Activated CD4-positive, alpha-beta T cell treated with anti-CD3 and anti-CD28 coated beads for 4 hours (primary cell): ENCODE measurements at places on chromosomes 11 and 22.

GRCh38 chr11:113444502-113445123, 30.6 kb downstream of the DRD2 start:
- DNase-seq: no peak

GRCh38 chr22:24503137-24503842, 8.2 kb downstream of the UPB1 start:
- DNase-seq: peak; percentile 55

DNA sequence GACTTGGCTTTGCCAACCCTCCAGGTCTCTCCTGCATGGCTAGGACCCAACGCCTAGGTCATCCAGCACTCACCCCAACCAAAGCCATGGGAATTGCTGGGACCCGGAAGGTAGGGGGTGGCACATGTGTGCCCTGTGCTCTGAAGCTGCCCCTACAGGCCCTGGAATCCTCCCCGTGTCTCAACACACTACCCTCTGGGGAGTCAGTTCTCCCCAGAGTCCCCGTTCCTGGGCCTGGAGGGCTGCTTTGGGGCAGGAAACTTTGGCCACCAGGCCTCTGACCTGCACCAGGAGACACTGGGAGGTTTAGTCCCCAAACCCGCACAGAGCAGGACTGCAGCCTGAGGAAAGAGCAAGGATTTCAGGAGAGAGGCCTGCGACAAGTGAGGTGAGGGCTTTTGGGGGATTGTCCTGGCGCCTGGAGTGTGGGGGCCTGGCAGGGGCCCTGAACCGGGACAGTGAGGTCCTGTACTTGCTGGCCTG, 495 bp upstream of the IFITM1 start:
- no peak for DNase-seq

GRCh38 chr11:2975594-2975993, 16.5 kb downstream of the NAP1L4 start:
- peak; percentile 42 for DNase-seq

GRCh38 chr11:130465263-130465662, 16.8 kb downstream of the ADAMTS15 start:
- no peak for DNase-seq

- DNase-seq: no peak
Measured at GRCh38 chr22:38414009-38414395, 41.0 kb downstream of the KCNJ4 start.

GRCh38 chr11:123437236-123437979, 7.3 kb downstream of the GRAMD1B start:
- DNase-seq: no peak

GRCh38 chr11:71255323-71255722, 2.9 kb upstream of the SHANK2 start:
- no peak for DNase-seq

DNA sequence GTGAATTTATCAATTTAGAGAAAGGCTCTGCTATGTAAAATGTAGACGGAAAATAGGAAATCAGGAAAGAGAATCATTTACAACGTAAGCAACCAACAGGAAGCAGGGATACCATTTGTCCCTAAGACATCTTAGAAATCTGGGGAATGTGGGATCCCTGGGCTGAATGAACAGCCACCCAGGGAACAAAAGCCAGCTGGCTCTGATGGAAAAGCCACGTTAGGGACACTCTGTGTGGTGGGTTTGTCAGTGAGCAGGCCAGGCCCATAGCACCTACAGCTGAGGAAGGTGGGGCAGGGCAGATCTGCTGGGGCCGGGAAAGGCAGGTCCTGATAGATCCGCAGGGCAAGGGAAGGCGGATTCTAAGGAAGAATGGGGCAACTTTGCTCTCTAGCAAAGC, 87.1 kb upstream of the CSNK2A3 start:
- DNase-seq: no peak
